H7 (cell line): ENCODE measurements at places on chromosomes 6 and 20. TPM values are rescaled to one million over a fixed set of nuclear protein-coding genes. Genes with fewer than 3 reads are reported as not detected.

The KIF25 gene
- total RNA-seq = 0.15 and 0.42 TPM in 2 replicates

The TEAD3 gene
- total RNA-seq = 17.6 and 18.0 TPM in 2 replicates

The SSTR4 gene
- not detected in 2 replicates for total RNA-seq

The AK9 gene
- total RNA-seq = 1.2 and 1.5 TPM in 2 replicates

The MICB gene
- total RNA-seq = 50.3 and 55.4 TPM in 2 replicates

The TMC2 gene
- not detected in 2 replicates for total RNA-seq

The ELOVL5 gene
- total RNA-seq = 76.0 and 103 TPM in 2 replicates

The SLC26A8 gene
- total RNA-seq = 0.03 TPM in 1 of 2 replicates, not detected in the other

The HSPA12B gene
- 0.97 and 2.4 TPM in 2 replicates for total RNA-seq

The C6orf15 gene
- total RNA-seq = not detected in 2 replicates

- DNase-seq = no peak
Measured at GRCh38 chr6:25089442-25089841, 153.7 kb upstream of the RIPOR2 start.

DNA sequence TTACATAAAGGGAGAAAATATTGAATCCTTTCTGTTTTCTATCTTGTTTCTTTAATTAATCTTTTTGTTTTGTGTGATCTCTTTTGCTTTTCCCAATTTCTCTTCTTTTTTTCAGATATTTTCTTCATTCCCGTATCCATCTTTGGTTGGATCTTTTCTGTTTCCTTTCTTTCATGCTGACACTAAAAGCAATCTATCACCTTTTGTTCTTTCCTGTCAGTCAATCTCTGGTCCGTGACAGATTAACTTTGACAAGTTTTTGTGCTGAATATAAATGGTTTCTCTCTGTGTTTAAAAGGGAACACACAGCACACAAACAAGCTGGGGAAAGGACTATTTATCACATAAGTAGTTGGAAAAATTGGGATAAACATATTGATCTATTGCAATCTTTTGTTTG, 162.8 kb downstream of the GRM1 start:
- no peak for DNase-seq

DNA sequence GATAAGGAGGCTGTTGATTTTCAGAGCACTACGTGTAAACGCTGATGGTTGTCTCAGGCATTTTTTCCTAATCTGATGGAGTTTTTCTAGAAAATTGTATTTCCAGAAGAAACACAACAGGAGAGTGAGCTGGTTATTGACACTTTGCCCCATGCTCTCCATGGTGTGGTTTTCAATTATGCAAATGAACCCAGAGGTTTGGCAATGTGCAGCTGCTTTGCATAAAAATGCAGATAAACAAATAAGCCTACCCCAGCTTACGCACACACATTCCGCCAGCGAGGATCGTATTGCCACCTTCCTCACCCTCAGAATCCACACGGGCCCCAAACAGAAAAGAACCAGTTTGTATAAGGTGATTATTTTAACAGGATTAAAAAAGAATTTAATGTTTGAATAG, 45.1 kb upstream of the FRMD1 start:
- DNase-seq = peak; percentile 43

GRCh38 chr6:18078866-18079265, 43.6 kb downstream of the NHLRC1 start:
- no peak for DNase-seq

GRCh38 chr20:41750137-41750536, 132.0 kb upstream of the CHD6 start:
- DNase-seq = no peak

DNA sequence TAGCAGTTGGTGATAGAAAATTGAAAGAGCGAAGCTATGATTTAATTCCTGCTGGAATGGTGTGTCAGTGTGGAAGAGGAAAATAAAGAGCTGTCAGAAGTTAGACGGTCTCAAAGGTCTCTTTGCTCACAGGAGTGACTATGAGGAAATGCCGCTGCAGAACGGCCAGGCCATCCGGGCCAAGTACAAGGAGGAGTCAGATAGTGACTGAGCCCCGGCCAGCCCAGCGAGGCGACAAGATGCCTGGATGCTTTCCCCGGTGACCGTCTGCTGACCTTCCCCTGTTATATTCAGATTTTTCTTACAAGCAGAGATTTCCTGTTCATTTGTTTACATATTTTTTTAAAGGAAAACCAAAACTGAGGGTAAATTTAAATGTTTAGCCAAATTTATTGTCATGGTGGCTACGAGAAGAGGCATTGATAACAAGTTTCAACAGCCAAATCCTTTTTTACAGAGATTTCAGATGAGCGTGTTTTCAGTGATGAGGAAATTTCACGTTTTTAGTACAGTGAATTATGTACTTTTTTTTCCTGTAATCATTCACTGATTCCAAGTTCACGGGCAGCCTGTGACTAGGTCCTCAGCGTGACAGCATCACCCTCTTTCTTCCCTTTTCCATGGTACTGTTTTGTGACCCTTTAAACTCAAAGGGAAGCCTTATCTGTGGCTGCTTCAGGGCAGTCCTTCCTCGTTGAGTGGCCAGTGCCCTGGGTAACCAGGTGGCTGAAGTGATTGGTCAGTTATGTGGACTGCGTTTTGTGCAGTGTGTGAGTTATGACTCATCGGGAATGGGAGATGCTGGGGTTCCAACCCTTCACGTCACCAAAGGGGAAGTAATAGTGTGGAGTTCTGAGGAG, 12.6 kb downstream of the DYNLT1 start:
- no peak for DNase-seq

- DNase-seq = no peak
Measured at GRCh38 chr6:118554698-118555097, 6.6 kb downstream of the PLN start.

DNA sequence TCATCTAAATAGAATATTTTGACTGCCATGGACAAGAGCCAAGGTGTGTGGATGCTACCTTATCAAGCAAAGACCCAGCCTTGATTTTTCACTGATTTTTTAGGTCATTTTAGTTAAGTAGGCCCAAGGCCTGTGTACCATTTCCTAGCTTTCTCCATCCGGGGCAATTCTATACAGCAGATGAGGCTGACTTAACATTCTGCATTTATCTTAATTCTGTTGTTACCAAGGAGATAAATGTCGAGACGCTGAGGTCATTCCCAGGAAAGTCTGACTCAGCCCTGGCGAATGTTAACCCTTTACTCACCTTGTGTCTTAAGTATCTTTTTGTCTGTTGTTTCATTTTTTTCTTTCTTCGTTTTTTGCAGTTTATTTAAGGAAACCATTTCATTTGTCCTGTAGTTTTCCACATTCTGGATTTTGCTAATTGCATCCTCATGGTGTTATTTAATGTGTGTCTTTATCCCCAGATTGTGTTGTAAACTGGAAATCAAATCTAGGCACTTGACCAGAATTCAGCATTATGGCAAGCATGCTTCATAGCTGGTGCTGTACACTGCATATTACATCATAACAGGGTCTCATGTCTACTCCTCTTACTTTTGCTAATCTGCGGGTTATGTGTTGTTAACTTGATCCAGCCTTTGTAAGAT, 277.0 kb downstream of the CDKAL1 start:
- DNase-seq = peak; percentile 30

GRCh38 chr6:28988536-28989311, 16.4 kb downstream of the ZNF311 start:
- peak; percentile 89 for DNase-seq

DNA sequence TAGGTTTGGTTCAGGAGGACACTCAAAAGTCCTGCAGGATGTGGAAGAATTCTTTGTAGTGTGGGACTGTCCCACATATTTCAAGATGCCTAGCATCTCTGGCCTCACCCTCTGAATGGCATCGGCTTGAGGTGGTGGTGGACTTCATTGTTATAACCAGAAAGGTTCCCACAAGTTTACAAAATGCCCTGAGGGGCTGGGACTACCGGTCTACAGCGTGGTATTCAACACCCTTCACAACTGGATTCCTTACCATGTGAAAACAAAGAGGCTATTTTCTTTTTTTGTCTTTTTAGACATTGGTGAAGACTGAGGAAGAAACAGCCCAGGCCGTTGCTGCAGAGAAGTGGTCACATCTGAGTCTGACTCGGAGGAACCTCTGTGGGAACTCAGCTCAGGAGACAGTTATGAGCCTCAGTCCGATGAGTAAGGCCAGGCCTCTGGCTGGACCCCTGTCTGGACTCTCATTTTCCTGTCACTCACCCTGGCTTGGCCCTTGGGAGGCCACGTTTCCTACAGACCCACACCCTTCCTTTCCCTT, 15.2 kb downstream of the PGBD1 start:
- no peak for DNase-seq

DNA sequence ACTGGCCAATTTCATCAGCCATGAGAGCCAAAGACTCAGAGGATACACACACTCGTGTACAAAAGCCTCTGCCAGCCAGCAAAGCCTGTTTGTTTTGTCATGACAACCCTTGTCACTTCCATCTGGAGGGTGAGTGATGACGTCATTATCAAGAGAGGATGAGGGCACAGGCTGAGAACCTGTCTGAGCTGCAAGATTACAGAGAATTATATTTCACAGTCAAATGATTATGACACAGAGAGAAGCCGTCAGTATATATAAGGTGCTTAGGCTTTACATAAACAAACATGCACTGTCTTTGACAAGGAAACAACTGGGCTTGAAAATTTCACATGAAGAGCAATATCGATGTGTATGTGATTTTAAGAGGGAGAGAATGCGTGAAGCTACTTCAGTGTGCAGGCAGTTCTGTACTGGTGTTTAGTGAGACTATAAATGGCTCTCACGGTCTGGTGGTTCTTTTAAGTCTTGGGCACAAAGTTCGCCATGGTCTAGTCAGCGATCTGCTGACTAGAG, 36.5 kb upstream of the BCLAF1 start:
- DNase-seq = no peak

GRCh38 chr20:50636601-50637540, 54.5 kb downstream of the RIPOR3 start:
- DNase-seq = no peak

DNA sequence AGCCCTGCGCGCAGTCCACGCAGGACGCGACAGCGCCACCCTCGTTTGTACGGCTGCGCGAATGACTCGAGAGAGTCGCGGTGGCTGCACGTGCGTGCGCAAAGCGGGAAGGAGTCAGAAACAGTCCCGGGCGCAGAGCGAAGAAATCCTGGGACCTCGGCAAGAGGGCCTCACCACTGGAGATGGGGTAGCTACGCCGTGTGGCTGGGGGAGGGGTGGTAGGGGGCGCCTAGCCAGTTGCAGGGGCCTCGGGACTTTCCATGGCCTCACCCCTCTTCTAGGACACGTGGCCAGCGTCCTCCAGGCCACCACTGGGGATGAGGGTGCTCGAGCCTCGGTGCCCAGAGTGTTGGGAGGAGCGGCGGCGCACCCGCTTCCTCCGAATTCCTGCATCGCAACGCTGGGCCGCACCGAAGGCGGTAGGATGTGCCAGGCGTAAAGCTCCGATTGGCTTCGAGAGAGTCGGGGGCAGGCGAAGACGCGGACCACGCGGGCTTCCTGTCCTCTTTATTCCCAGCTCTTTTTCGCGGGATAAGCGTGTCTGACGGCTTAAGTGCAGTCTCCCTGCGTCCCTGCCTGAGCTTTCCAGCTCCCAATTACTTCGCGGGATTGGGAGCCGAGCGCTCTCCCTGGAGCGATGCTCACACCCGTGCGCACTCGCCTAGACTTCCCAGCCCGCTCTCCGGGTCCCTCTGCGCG, 38.7 kb downstream of the NCR2 start:
- DNase-seq = peak; percentile 84

DNA sequence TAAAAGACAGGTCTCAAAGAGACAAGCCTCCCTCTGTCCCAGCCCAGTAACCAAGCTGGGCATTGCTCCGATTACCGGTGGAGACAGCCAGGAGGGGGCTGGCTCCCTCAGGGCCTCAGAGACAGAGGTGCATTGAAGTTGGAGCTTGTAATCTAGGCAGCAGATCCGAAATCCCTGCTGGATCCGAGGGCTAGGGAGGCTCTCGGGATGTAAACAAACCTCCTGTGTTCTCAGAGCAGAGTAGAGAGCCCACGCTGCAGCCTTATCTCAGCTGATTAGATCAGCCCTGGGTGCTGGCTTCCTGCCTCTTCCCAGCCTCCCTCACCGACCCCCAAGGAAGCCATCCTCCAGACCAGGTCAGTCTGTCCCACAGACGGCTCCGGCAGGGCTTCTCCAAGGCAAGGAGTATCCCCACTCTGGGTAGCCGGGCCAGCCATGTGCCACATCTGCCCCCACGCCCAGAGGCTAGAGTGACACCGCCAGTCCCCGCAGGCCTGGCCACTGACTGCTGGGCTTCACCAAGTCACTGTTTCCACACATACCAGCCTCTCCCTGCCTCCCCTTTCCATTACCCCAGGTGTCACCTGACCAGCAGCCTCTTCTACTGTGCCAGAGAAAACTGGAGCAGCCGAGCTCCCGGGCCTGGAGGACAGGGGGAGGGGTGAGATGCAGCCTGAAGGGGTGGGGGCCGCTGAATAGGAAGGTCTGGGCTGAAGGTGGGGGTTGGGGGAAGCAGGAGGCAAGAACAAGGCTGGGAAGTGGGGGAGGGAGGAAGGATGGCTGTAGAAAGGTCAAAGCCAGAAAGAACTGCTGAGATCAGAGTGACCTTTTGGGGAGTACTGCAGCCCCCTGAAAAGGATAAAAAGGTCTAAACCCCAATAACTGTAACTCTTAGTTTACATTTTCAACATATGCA, 6.0 kb downstream of the SDC4 start:
- peak; percentile 91 for DNase-seq

DNA sequence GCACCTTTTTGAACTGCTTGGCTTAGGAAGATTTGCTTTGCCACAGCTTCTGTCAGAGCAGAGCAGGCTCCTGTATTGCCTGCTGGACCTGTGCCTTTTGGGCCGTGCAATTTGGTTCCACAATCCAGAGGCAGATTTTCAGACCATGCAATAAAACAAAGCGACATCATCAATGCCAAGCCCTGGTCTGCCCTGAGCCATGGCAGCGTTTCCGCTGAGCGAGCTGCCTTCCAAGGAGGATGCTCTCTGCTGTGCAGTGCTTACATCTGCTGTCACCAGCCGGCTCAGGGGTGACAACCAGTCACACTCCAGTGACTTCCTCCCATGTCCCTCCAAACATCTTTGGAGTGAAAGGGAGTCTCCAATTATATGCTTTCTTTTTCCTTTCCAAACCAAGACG, 282.2 kb downstream of the CDH26 start:
- no peak for DNase-seq

GRCh38 chr20:63536241-63536977, 767 bp downstream of the PTK6 start:
- DNase-seq = no peak

DNA sequence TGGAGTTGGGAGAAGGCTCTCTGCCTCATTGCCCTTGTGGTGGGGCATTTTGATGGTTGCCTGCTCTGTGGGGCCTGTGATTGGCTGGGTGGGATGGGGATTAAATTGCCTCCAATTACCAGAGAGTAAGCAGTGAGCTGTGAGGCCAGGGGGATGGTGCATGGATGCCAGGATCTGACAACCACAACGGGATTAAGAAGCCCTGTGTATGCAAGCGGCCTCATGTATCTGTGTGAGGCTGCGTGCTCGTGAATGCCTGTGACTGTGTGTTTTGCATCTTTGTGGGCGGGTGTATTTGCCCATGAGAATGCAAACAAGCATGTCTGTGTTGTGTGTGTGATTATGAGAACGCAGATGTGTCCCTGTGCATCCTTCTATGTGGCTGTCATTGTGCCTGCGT, 46.1 kb downstream of the CD40 start:
- DNase-seq = peak; percentile 66
